ENCODE measurements at places on chromosomes 4 and X. TPM values are rescaled to one million over a fixed set of nuclear protein-coding genes. Genes with fewer than 3 reads are reported as not detected.

The PDCL2 gene
- total RNA-seq = not detected

The TNIP3 gene
- 18.9 TPM for total RNA-seq

GRCh38 chr4:42955746-42956505 is 63.4 kb downstream of the GRXCR1 start:
- no peak for DNase-seq

DNA sequence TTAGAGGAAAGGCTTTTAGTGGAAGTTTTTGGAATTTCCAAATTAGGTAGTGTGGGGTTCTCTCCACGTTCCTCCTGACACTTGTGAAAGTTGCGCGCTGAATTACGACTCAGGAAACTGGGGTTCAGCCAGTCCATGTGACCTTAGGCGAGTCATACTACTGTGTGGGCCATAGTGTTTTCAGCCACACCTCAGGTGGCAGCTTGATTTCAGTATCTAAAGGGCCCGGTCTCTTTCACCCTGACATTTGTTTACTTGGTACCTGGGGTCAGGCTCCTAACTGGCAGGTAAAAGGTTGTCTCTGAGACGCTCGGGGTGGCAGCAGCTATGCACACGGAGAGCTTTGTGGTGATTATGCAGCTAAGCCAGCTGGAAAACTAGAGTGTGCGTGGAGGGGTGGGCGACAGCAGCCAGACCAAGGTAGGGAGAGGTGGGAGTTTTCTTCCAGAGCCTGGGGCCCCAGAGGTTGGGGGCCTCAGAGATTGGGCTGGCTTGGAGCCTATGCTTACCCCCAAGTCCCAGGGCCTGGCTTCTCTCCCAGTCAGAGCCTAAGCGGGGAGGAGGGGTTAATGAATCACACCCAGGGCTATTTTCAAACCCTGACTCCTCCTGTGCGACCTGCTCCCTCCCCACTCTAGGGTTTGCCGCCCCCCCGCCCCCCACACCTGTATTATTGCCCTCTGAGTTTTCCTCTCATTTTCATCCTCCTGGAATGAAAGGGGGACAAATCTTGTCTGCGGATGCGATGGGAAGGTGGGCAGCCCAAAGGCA is 47.2 kb downstream of the STARD8 start:
- peak; percentile 61 for DNase-seq

DNA sequence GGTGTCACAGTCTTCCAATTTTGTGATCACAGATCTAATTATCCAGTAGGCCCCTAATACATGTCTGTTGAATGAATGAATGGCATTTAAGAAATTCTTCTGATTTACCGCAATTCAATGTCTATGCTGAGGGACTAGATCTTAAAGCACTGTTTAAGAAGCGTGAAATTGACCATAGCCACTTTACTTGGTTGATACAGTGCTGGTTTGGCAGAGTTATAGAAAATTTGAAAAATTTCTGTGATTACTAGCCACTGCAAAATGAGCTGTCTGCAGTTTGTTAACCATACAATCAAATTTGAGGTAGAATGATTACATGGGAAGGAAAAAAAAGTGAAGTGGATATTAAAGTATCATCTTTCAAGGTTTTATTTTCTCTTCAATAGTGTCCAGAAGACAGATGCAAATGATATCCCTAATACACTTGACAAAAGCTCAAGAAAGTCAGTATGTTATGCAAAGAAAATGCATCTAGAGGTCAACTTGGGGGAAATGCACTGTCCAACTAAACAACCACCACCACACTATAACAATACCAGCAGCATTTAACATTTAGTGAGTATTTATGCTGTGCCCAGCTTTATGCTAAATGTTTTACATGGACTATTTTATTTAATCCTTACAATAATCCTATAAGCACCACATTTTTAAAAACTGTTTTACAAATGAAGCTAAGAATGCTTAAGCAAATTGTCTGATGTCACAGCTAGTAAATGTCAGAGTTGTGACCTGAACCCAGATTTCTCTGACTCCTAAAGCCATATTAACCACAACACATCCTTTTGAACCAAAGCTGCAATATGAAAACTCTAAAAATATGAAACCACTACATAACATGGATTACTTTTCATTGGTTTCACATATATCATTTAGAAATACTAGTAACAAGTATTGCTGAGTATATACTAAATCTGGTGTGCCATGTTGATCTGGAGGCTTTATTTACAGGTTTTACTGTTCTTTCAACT is 217.9 kb upstream of the MAB21L2 start:
- DNase-seq = no peak

The ZNF674 gene
- 2.1 TPM for total RNA-seq

DNA sequence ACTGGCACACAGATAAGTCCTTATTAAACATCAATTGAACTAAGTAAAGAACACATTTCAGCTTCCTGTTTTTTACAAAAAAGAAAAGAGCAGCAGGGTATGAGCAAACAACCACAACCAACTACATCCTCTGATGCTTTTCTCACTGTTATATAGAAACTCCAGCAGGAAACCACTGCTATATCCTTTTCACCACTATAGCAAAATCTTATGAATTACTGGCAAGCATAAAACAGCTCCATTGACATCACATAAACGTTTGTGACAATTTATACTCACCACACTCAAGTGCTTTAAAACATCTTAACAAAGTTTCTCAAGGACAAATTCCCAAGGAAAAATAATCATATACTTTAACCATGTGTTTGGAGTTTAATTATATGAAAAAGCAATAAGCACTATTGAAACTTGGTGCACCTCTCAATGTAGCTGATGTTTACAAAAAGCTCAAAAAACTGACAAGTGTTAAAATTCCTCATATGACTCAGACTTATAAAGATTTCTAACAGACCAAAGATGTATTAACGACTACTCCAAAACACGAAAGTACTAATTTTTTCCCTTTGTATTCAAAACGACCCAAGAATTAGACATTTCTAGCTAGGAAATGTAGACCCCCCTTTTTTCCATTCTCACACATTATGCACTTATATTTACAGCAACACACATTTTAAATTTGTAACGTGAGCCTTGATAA is 12.9 kb downstream of the GPRIN3 start:
- peak; percentile 81 for DNase-seq

- no peak for DNase-seq
Measured at GRCh38 chr4:27442146-27442545, 581.5 kb downstream of the STIM2 start.

DNA sequence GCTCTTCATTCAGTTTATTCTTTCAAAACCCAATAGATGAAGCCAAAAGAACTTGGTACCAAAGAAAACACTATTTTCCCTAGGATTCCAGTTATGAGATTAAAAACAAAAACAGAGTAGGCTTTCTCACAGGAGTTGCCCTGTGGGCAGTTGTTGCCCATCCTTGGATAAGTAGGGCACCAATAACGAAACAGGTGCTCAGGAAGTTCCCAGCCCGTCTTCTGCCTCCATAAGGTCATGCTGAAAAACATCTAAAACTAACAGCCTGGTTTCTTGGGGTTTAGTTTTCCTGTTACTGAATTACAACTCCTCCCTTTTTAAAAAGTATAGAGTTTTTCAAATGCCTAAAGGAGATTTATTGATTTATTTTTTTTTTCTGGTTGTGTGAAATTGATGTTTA is 14.7 kb downstream of the TSPAN5 start:
- DNase-seq = no peak

GRCh38 chr4:175807547-175807946 is 4.5 kb downstream of the GPM6A start:
- no peak for DNase-seq

The SRPK3 gene
- not detected for total RNA-seq

GRCh38 chrX:154724993-154725756 is 25.7 kb downstream of the GAB3 start:
- peak; percentile 57 for DNase-seq

- DNase-seq = no peak
Measured at GRCh38 chrX:55335296-55335695, 70.6 kb upstream of the PAGE3 start.

The BRS3 gene
- not detected for total RNA-seq

- no peak for DNase-seq
Measured at GRCh38 chr4:89788206-89789072, 48.5 kb downstream of the SNCA start.

DNA sequence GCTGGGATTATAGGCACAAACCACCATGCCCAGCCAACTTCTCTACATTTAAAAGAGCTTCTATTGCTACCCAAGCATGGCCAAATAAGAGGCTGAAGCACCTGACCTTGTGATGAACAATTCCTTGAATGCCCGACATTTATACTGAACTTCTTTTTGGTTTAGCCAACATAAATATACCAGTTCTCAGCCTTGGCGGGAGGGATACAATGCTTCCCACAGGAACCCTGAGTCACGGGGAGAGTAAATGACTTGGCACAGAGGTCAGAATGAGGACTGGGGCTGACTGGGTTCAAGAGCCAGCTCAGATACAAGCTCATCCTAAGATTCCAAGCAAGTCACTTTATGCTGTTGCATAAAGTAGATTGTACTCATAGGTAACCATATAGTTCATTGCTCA is 6.1 kb downstream of the HOPX start:
- DNase-seq = no peak

The HNRNPD gene
- 492 TPM for total RNA-seq

- no peak for DNase-seq
Measured at GRCh38 chr4:122052677-122053076, 99.5 kb upstream of the BLTP1 start.

DNA sequence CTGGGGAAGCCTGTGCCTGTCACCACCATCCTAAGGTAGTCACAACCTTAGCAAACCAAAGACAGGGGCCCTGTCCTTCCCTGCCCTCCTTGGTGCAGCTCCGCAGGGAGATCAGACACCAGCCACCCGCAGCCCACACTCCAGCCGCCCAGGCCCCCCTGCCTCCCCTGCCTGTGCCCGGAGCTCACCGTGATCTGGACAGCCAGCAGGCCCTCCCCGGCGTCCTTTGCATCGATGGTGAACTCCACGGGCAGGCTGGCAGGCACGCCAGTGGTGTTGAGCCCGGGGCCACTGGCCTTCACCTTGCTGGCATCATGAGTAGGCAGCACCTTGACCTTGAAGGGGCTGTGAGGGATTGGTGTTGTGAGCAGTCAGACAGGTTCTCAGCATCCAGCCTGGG is 16.4 kb downstream of the FLNA start:
- no peak for DNase-seq

The CETN2 gene
- 12.4 TPM for total RNA-seq

DNA sequence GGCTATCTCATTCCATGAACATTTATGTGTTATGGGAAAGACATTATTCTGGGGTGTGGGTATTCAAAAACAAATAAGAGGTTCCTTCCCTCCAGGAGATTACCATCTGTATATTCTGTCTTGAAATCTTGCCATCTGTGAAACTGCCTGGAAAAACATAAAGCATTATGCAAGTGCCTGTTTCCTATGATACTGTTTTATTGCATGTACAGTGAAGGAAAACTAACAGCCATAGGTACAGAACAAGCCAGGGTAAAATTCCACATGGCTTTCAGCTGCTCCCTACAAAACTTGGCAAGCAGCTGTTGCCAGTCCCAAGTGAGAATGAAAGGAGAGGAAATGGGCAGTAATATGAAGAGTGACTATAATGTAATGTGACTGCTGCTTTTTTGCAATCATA is 136.0 kb downstream of the GUCY2F start:
- no peak for DNase-seq

DNA sequence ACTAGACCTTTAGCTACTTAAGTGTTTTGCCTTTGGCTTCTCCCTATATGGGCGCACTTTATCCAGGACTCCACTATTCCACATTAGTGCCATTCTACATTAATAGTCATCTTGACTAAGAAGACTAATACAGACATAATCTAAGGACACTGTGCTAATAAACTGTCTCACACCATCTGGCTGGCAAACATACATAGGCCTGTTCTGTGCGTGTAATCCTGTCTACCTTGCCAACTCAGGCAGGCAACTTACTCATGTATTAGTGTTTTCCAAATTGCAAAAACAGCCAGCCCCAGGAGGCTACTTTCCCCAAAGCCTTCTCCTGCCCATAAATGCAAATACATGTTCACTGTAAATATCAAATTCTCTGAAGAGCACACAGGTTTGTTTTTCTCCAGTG is 587.3 kb downstream of the TMA16 start:
- DNase-seq = no peak

The LEF1 gene
- total RNA-seq = 131 TPM

- DNase-seq = peak; percentile 93
Measured at GRCh38 chr4:83074086-83074704, 39.2 kb downstream of the COPS4 start.

The FDCSP gene
- total RNA-seq = not detected

GRCh38 chr4:120352739-120353138 is 286.1 kb upstream of the MAD2L1 start:
- DNase-seq = no peak

DNA sequence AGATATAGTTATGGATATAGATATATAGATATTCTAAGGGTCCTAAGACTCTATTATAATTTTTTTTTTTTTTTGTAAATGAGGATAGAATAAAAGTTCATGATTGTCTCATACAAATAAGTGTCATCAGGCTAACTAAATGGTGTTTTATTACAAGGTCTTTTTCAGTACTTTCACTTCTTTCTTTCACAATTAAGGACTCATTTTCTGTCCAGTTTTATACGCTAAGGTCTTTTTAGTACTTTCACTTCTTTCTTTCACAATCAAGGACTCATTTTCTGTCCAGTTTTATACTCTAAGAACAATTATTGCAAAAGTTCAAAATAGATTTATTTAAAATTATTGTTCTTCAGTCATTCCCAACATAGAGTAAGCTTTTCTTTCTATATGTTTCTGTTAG is 32.7 kb downstream of the RUFY3 start:
- DNase-seq = no peak

DNA sequence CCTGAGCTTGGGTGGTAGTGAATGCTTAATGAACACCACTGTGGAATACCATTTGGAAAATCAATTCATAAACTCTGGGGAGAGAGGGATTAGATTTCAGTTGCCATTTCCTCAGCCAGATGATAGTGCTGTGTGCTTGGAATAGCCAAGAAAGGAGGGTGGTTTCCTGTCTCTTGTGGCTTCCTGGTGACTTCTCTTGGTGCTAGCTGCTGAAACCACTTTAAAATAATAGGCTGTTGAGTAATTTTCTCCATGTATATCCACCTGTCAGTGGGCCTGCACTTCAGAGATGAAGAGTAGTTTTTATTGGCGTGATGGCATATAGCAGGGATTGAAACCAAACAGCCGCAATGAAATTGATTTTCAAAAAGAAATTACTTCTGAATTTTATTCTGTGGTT is 11.8 kb downstream of the EDA start:
- DNase-seq = peak; percentile 54

The IL3RA gene
- total RNA-seq = 3.4 TPM

The TMEM33 gene
- 102 TPM for total RNA-seq

DNA sequence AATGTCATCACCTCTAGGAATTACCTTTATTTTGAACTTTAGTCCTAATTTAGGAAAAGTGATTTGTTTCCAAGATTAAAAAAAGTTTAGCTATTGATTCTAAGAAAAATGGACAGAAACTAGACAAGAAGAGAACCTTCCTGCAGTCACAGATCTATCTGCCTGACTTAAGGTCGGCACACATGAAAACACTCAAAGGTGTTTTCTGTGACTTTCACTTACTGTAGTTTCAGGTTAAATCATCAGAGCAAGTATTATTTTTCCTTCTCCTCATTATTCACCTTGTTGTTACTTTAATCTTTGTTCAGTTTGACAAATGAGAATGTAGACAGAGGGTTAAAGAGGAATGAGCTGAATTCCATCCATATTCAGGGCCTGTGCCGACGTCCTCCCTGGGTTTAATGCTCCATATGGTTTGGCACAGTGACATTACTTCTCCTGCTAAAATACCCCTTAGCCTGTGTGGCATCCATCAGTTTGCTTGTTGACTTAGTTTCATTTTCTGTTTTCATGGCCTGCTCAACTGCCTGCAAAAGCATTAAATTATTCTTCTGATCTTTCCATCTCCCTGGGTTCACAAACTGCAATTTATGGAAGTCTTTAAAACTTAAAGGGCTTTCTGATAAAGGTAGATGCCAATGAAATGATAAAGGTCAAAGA is 352.7 kb downstream of the NKX6-1 start:
- DNase-seq = no peak
